Stimulated activated CD8-positive, alpha-beta memory T cell treated with anti-CD3 and anti-CD28 coated beads, Interleukin-4, amount 100 ng/mL, for 24 hours (primary cell): ENCODE measurements at places on chromosomes 13 and 19.
A peak's percentile ranks its signal among the peaks of the same experiment; 100 is the strongest.

DNA sequence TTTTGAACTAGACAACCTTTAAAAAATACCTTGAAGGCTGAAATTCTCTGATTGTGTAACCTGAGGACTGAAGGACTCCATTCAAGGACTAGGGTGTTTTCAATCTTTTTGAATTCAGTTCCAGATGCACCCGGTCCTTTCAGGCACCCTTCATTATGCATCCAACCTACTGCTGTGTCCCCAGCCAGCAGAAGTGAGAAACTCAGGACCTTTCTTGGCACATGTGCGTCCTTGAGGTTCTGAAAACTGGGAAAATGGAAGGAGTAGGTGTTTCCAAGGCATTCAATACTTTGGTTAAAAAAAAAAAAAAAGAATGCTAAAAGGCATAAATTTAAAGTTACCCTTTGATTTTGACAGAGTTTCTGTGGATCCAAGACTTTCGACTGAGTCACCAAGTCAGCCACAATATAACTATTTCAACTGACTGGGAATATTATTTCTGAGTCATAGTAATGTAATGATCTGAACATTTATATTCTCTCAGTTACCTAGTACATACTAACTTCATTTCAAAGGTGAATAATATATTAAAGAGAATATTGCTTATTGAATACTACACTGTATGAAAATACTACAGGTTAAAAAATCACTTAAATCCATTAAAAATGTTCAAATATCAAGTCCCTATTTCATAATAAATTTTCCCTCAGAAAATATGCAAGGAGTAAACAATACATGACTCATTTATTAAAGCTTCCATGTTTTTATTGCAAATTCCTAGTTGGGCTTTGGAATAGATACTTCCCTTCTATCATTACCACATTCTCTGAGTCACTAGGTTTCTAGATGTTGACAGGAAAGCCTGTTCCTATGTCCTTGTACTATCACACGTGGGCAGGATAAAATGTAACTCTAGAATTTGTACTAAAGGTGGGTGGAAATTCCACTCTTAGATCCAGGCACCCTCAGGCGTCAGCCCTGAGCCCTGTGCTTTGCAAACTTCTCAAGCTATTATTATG lies 2.4 kb upstream of the ITGBL1 start:
- no peak for DNase-seq

- no peak for DNase-seq
Measured at GRCh38 chr19:10008184-10008765, 2.0 kb downstream of the COL5A3 start.

GRCh38 chr19:18589380-18590272 lies 1.0 kb downstream of the REX1BD start:
- peak; percentile 48 for DNase-seq

- DNase-seq, result no peak
Measured at GRCh38 chr13:77329911-77330584, 3.2 kb upstream of the MYCBP2 start.

DNA sequence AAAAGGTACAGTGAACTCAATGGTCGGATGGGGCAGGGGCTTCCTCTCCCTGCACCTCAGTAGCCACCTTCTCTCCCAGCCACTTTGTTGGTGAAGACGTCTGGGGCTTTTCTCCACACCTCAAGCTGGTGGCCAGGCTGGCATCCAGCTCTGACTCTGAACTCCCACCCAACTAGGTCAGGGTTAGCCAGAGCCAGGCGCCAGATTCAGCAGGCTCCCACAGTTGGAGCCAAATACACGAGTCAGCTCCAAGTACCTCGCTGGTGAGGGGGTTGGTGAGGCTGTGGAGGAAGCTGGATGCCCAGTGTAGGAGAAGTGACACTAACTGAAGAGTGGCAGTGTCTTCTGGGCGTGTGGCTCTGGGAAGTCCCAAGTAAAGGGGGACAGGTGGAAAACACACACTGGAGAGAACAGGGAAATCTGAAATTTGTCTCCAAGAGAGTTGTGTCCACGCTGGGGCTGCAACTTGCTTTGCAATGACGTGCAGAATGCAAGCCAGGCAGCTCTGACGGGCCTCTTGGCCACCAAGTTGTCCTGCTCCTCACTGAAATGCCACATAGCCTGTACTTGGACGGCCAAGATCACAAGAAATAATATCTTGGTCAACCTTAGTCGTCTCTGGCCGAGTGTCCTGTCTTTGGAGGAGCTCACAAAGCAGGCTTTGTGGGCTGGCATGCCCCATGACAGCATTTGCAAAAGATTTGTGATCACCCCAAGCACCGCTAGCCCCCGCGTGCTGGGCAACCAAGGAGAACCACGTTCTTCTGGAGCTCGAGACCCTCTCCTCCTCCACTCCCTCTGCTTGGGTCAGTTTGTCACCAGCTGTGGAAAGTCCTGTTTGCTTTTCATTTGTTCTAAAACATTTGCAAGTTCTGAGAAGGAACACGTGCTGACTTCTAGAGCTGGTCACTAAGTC lies 18.1 kb downstream of the SLC7A1 start:
- no peak for DNase-seq
